GDM1 (cell line): ENCODE measurements at places on chromosomes 5 and 9.

DNA sequence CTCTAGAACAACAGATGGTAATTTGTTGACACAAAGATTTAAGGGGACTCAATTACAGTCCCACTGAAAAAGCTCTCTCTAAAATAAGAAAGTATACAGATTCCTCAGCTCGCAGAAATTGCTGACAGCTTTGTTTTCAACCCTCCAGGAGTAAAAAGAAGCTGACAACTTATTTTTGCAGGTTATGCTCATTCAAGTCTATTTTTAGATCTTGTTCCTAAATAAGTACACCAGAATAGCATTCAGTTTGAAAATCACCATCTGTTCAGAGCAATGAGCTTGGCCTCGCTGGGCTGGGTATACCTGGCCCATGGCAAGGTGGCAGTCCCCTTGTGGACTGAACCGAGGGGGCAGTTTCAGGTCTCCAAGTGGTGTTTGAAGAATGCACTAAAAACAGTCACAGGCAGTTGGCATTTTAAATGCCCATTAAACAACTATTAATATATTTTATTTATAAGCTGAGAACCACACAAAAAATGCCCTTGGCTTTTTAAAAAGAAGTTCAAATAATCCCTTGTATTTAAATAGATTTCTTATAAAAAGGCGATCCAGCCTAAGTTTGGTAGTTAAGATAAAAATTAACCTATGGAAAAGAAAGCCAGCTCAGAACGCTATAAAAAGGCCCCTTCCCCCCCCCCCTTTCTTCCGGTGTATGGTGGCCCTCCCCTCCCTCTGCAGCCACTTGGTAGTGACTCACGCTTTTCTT lies 169.2 kb downstream of the AUH start:
- DNase-seq = no peak

GRCh38 chr5:33601881-33602280 lies 161.1 kb downstream of the TARS1 start:
- no peak for DNase-seq

GRCh38 chr5:143837306-143837848 lies 25.4 kb downstream of the HMHB1 start:
- no peak for DNase-seq

DNA sequence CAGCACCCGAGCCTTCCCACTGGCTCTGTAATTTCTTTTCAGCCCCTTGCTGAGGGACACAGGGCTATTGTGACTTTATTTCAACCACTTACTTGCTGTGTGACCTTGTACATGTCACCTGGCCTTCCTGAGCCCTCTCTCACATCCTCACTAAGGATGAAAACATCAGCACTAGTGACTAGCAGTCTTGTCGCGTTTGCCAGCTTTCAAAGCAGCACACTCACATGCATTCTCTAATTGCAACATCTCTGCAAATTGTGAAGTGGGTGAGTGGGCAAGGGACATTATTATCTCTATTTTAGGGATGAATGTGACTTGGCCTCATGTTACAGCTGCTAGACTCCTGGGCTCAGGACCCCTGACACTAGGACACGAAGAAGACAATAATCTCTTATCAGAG lies 144.5 kb downstream of the SEC61B start:
- no peak for DNase-seq

DNA sequence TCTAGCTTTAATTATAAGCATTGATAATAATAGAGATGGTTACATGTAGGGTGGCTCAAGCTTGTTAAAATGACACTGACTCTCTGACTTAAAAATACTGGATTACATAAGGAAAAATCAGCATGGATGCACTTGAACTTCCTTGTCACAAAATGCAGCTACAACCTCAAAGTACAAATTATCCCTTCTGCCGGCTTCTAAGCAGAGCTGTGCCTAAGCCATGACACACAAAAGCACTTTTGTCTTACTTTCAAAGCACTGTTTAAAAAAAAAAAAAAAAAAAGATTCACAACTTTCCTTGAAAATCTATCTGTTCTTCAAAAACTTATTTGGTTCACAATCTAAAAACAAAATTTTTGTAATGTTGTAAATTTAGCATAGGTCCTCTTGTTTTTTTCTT lies 36.4 kb upstream of the ZFAND5 start:
- DNase-seq = no peak

DNA sequence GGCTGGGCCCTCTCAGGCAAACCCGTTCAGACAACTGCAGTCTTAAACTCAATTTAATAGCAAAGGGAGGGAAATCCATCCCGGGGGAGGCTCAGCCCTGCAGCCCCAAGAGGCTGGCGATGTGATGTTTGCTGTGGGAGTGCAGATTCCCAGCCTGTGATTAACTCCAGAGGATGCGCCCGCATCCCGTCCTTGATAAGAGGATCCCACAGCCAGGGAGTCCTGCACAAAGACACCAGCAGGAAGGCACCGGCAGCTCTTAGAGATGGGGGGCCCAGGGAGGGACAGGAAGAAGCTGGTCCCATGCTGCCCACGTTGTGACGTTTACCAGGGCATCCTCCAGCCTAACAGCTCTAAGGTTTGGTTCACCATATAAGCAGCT lies 64.7 kb downstream of the MRPL36 start:
- no peak for DNase-seq

DNA sequence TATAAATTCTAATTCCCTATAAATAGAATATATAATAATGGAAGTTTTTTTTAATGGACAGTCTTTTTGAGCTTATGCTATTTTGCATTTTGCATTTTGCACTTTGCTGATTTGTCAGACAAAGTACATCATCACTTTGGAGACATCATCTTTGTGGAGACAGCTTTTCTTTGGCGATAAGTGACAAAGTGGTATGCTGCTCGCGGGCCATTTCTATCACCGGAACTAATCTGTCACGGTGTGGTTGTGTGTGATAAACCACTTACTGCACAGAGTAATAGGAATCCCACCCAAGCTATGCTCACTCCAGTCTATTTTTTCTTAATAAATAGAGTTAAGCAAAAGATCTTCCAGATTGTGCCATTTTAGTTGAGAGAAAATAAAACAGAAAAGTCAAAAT lies 133.1 kb downstream of the MACIR start:
- DNase-seq = no peak

- DNase-seq = no peak
These were observed 54.8 kb upstream of the FBXL17 start for GRCh38 chr5:108436696-108437095.

- DNase-seq = no peak
These were observed 69.8 kb downstream of the DOCK2 start for GRCh38 chr5:169706758-169707450.

DNA sequence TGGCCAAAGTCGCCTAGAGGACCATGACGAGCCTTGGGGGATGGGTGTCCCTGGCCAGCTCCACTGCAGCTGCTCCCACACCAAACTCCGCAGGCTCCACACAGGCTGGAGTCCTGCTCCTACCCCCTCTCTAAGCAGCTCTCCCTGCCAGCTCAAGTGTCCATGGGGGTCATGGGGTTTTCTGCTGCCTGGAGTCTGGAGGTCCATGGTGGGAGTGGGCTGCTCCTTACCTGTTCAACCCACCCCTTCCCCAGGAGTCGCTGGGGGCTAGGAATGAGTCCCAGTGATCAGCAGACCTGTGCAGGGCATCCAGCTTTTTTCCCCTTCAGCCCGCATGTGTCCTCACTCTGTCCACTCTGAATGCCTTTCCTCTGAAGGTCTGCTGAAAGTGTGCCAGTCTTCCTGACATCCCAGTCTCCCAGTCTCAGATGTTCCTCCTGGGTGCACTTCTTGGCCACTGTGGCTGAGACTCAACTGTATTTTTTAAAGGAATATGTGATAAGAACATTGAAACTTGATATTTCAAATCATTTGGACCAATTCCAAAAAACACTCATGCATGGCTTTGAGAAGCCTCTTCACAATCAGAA lies 261.3 kb upstream of the ANKH start:
- DNase-seq = no peak

GRCh38 chr5:120072068-120072761 lies 391.9 kb upstream of the PRR16 start:
- DNase-seq = no peak
